Head of caudate nucleus (tissue), 42 donors: ENCODE measurements at places on chromosomes 5 and 9.
A peak's percentile ranks its signal among the peaks of the same experiment; 100 is the strongest.

- no peak for DNase-seq
These were observed 1.4 kb downstream of the FAM53C start for GRCh38 chr5:138339464-138339863.

DNA sequence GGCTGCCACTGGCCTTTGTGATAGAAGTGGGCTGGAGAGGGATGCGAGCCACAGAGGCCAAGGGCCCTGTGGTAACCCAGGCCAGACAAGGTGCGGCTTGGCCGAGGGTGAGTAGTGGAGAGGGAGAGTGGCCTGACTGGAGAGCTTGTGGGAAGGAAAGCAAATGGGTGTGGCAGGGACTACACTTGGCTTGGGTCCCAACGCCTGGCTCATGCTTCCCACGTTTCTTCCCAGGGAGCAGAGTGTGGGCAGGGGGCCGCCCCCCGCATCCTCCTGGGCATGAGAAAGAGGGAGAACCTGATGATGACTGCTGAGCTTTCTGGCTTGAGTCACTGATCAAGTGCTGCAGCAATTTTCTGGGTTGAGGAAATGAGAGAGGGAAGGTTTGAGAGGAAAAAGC is 95.7 kb downstream of the ANKH start:
- DNase-seq: peak; percentile 33

GRCh38 chr5:78405829-78406750 is 45.7 kb downstream of the SCAMP1 start:
- DNase-seq: no peak

GRCh38 chr5:164306662-164307061 is 801.2 kb downstream of the MAT2B start:
- DNase-seq: no peak

DNA sequence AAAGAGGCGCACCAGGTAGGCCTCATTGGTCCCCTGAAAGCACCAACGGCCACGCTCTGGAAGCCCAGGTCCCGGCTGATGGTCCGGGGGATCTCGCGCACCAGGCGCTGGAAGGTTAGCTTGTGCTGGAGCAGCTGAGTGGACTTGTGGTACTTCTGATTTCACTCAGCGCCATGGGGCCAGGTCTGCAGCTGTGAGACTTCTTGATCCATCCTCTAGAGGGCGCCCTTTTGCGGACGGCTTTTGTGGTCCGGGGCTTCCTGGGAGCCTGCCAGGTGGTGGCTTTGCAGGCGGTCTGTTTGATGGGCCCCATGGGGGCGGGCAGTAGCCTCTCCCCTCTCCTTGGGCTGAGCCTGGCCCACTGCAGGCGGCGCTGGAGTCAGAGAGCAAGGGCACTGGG is 10.4 kb downstream of the TAF11L12 start:
- no peak for DNase-seq

DNA sequence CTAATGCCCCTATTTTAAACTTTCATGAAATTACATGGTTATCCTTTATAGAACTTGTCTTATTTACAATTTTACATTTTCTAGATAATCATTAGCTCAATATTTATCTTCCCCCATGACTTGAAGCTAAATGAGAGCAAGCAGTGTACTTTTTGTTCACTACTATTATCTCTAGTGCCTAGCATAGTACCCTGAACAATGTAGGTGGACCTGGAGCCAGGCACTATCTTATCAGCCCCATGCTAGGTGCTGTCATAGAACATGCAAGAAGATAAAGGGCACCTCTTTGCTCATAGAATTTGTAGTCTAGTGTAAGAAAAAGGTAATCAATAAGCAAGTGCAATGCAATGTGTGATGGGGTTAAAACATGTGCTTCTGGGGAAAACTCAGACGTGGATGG is 399.9 kb downstream of the ELAVL2 start:
- no peak for DNase-seq

- no peak for DNase-seq
These were observed 58.4 kb downstream of the DAB2IP start for GRCh38 chr9:121709798-121710197.

DNA sequence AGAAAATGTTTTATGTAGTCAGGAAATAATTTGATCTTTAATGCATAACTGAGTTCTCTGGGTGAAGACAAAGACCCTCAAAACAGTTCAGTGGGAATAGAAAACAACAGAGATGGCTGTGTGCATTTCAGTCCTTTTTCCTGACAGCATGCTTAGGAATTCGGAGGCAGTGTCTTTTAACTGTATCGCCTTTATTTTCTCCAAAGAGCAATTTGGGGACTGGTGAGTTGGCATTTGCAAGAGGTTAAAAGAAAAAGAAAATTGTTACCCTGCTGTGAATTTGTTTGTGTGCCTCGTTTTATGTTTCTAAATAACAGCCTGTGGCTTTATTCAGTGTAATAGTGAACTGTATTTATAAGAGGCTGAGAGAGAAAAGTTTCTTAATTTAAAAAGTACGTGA is 227.8 kb upstream of the DMAC1 start:
- no peak for DNase-seq

- no peak for DNase-seq
These were observed at the start of gene PCDHGB1 for GRCh38 chr5:141349917-141350619. PCDHGB1 (plus strand) TSS chr5:141350099; CDS start chr5:141350261, 162 bp downstream.

DNA sequence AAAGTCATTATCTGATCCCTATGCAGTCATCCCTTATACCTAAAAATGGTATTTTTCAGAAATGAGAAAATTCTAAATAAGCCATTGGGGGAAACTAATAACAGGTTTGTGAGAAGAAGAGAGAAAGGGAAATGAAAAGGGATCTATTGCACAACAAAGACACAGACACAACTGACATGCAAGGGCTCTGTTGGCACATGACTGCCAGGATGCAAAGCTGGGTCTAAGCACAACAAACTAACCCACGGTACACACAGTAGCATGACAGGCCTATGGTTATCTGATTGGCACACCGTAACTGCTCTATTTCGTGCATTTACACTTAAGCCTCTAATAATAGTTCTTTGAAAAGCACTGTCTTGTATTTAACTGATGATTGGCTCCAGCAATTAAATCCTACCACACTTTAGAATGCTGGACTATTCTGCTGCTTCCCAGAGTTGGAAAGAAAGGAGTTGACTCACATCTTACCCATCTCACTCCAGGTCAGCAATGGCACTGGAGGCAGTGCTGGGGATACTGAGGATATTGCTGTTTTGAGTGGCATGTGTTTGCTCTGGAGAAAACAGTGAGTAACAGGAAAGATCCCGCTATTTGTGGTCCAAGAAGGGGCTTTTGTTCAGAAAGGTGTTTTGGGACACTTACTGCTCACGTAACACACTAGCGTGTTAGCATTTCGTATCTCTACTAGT is 328.3 kb downstream of the GLIS3 start:
- DNase-seq: no peak

DNA sequence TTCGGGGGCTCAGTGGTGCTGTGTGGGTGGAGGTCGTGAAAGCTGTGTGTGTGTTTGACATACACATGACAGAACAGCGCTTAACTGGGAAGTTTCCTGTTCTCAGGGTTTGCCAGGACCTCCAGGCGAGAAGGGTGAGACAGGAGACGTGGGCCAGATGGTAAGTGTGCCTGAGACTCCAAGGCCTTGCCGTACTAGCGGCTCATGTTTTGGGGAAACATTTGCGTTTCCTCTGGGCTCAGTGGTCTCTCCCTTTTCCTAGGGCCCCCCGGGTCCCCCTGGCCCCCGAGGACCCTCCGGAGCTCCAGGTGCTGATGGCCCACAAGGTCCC is 68.3 kb upstream of the FCN2 start:
- no peak for DNase-seq

DNA sequence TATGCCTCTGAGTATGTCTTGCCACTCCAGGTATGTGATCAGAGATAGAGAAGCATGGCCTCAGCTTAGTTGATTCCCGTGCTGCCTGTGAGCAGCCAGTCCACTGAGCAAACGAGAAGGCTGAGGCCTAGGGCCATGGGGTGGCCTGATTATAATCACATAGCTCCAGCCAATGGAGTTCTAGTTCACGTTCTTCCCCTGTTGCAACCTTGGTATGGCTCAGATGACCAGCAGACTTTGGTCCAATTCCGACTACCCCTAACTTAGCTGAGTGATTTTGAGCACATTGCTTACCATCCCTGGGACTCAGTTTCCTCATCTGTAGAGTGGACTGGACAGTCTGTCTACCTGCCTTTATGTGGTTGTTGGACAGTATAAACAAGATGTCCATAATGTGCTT is 68.4 kb downstream of the PPARGC1B start:
- DNase-seq: no peak

DNA sequence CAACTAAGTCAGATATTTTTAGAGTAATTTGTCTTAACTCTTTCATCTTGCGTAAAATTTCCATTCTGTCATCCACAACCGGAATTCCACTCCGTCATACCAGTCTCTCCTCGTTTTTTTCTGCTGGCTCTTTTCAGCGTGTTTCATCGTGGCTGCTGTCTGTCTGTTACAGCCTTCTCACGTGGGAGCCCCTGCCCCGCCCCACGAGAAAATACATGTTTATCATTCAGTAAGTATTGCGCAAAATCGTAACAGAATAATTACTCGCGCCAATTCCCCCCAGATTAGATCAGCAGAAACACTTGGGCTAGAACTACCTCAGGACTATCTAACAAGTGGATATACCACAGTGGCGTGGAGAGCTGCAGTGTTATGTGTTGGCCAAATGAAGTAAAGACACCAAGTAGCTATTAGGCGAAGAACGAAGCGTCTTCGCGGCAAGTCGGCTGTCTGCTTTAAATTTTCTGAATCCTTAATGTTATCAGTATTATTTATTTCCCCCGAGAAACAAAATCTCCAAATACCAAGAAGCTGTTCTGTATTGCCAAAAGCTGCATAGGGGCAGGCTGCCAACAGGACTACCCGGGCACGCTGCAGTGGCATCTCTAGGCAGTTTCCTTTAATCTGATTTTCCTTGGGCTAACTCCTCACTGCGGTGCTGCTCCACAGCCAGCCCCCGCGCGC is 566 bp upstream of the FOCAD start:
- DNase-seq: peak; percentile 26

DNA sequence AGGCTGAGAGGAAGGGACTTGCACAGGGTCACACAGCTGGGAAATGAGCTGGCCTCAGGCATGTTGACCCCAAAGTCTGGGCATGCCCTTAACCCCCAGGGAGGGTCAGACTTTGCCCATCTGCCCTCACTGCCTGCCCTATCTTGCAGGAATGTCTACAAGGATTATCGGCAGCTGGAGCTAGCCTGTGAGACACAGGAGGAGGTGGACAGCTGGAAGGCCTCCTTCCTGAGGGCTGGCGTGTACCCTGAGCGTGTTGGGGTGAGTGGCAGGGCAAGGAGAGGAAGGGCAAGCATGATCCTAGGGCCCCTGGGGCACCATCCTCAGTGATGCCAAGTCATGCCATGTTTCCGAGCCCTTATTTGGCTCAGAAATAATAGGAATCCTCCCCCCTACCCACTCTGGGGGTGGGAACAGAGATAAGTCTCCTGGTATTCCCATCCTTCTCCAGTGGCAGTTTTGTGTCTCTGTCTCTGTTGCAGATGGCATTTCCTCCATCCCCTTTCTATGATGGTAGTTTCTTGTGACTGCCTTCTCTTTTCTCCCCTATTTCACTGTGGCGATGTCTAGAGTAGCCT is 28.5 kb downstream of the GOLGA2 start:
- DNase-seq: no peak

- DNase-seq: no peak
These were observed 23.7 kb downstream of the ACTL7A start for GRCh38 chr9:108885643-108886348.

GRCh38 chr5:79581535-79581934 is 30.7 kb upstream of the TENT2 start:
- no peak for DNase-seq

DNA sequence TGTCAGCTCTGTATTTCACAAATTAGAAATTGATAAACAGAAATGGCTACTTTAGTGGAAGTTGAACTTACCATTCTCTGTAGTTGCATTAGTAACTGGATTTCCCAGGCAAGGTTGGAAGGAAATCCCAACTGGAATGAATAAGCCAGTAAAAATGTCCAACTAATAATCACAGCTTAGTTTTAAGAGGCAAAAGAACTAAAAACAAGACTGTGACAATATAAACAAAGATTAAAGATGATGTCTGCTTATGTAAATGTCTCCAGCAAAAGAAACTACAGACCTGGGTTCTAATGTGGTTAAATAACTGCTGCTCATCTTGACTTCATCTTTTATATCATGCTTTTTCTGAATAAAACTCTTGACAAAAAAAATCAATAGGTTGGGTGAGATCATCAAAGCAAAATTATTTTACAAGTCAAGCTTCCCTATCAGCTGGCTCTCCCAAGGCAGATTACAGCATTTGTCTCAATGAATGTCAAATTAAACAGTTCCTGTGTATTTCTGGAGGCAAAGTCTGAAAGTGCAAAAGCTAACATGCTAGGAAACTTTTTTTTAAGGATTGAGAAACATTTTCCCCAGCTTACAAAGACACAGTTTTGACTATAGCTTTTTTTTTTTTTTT is 62.3 kb upstream of the HMHB1 start:
- no peak for DNase-seq

DNA sequence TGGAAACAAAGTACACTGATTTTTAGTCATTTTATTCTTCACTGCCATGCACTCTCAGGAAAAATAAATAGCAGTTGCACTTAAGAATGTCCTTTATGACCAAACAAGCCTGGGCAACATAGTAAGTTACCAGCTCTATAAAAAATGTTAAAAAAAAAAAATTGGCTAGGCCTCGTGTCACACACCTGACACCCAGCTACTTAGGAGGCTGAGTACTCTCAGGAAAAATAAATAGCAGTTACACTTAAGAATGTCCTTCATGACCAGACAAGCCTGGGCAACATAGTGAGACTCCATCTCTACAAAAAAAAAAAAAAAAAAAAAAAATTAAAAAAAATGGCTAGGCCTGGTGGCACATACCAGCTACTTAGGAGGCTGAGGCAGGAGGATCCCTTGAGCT is 304.6 kb downstream of the SLCO4C1 start:
- no peak for DNase-seq
